ENCODE measurements at places on chromosomes 2 and 18.

- no peak for DNase-seq
These were observed 106.0 kb downstream of the KCNJ3 start for GRCh38 chr2:154804451-154804850.

DNA sequence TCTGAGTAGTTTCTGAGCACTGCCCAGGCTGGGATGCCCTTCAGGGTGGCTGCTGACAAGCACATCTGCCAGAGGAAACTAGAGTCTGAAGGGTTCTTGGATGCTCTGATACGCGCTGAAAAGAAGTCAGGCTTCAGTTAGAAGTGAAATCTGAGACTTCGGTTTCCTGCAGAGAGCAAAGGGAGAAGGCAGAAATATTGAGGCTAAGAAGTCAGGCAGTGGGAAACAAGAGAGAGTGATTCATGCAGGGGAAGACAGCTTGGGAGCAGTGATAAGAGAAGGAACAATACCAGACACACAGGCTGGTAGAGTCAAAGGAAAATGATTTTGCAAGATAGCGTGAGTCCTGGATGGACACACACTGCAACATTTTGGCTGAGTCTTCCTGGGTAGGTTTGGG lies 51.0 kb upstream of the BOD1L2 start:
- peak; percentile 53 for DNase-seq

DNA sequence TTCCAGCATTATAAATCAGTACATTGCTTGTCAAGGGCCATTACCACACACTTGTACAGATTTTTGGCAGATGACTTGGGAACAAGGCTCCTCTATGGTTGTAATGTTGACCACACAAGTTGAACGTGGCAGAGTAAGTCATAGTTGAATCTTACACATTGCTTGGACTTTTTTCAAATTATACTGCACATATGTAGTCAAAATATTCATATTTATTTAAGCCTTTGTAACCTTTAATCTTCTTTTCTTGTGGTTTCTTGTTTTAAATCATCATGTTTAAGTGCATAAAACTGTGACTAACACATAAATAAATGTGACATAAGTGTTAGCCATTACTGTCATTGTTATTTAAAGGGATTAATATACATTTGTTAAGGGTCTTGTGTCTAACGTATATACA lies 52.1 kb upstream of the EPB41L5 start:
- no peak for DNase-seq

- no peak for DNase-seq
These were observed 151.2 kb downstream of the FMNL2 start for GRCh38 chr2:152485954-152486736.

- DNase-seq: no peak
These were observed 15.7 kb upstream of the TRIB2 start for GRCh38 chr2:12700989-12701388.

- DNase-seq: no peak
These were observed 67.4 kb downstream of the BOLA3 start for GRCh38 chr2:74080346-74080745.

- no peak for DNase-seq
These were observed 460.8 kb upstream of the CHST9 start for GRCh38 chr18:27645929-27646328.

DNA sequence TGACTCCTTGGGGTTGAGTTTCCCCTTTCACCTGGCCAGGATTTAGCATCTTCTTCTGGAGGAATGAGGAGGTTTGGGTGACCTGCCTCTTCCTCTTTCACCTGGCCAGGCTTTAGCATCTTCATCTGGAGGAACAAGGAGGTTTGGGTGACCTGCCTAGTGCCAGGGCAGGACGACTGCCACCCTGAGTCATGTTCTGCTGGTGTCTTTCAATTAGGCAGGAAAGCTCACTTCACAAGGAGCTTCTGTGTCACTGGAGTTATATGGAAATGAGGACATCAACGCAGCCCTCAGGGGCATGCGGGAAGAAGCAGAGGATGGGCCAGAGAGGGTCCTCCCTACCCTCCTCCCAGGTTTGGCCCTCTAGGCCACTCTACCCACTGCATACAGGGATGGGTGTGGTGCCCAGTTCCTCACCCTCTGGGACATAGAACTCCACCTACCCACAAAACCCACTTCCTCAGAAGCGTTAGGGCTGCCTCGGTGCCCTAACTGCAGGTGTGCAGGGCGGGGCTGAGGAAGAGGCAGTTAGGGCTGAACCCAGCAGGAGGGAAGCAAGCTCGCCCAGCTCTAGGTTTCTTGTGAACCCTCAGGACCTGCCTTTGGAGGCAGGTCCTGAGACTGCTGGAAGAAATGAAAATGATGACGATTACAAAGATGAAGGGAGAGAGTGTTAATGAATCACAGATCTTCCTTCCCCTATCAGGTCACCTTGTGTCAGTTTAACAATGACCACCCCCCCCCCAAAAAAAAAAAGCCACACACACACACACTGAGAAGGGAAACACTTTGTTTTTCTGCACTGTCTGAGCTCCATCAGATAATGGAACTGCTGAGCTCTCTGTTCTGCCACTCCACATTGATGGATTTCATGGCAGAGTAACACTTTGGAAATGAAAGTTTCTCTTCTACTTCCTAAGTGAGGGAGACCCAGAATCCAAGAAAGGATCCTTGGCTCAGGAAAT lies 71.0 kb downstream of the ARL4C start:
- DNase-seq: no peak

DNA sequence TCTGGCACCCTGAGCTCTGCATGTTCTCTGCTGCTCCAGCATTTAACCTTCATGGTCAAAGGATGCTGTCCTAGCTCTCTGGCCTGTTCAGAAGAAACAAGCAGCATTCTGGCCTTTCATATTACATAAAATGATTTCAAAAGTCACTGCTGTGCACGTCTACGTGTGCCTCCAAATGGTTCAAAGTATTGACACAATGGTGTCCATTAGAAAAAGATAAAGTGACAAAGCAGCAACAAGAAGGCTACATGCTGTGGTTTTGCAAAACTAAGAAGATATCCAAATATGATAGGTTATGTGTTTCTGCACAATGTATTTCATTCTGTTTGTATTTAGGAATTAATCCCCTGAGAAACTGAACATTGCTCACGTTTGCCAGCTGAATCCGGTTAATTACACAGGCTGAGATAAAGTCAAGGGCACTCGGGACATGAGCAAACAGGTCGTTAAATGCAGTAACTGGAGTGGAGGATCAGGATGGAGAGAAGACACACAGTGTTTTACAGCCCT lies 258.5 kb downstream of the DOK6 start:
- DNase-seq: peak; percentile 97

DNA sequence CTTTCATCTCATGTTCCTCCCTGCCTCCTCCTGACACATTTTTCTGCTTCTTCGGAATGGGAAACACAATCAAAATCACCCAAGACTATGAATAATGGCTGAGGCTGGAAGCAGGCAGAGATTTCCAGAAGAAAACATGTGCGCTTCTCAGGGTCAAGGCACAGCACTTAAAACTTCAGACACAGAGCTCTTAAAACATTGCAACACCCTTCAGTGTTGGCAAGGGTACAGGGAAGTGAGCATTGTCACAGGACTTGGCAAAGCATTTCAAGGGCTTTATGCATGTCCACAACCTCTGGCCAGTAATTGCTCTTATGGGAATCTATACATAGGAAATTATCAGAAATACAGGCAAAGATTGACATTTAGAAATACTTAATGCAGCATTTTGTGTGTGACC lies 477.6 kb upstream of the KLHL29 start:
- no peak for DNase-seq

GRCh38 chr18:52087140-52087539 lies 252.9 kb upstream of the DCC start:
- DNase-seq: no peak

DNA sequence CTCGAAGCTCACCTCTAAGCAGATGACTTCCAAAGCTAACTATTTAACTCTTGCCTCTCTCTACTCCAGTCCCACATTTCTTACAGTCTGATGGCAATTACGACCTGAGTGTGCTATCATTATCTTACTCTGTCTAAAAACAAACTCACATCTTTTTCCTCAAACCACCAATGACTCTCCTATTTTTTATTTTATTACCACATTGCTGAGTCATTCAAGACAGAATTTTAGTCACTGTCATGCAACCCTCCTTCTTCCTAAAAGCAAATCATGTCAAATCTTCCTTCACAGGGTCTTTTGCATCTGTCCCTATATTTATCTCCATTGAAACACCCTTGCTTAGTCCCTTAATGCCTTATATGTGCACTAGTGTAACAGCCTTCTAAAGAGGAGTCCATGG lies 34.6 kb upstream of the C2orf15 start:
- DNase-seq: no peak

- DNase-seq: peak; percentile 4
These were observed 54.9 kb downstream of the R3HDM1 start for GRCh38 chr2:135586148-135586547.

DNA sequence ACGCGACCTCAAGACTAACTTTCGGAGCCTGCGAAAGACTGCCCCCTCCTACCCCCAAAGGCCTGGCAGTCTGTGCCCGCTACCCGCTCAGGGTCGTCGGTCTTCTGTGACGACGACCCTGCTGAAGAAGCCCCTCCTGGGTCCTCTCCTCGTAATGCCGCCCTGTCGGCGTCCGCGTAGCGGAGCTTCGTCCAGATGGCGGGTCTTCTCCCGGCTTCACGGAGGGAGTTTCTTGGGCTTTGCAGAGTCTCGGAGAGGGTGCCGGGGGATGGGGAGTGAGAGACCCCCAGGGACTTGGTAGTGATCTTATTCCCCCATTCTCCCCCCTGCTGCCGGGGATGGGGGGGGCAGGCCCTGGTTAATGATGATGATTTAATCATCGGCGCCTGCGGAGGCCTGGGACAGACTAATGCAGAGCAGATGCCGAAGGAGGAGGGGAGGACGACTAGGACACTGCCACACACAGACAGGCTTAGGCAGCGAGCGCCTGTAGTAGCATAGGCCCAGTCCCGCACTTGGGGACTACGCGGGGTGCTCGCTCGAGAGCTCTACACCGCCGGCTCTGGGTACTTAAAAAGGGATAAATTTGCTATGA lies 528 bp upstream of the PCGF1 start:
- DNase-seq: no peak

DNA sequence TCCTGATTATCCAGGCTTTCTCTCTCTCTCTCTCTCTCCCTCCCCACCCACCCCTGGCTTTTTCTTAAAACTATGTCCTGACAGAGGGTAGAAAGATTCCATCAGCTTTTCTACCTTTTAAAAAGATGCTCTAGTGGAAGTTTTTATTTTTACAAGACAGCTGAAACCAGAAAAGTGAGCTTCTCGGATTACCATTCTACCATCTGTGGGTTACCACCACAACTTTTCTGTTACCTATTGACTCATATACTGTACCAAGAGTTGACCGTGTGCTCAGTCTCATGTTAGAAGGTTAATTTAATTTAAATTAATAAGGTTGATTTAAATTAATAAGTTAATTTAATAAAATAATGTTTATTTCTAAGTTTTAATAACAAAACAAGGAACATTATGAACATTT lies 137.6 kb downstream of the UPP2 start:
- no peak for DNase-seq

DNA sequence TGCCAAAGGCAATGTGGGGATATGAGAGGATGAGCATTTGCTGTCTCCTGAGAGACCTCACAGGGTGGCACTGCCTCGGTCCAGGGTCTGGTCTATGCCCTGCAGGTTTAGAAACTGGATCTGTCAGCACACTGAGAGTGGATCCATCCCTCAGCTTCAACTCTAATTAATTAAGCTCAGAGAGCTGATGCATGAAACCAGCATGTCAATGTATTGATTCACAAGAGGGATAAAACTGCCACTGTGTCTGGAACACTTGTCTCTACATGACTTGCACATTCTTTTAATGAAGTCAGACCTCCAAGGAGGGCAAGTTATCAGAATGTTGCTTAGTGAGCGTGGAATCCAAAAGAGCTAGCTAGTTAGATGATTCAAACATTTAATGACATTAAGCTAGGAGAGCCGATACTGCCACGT lies 22.5 kb upstream of the POLE4 start:
- no peak for DNase-seq
